ENCODE measurements at places on chromosomes 13 and 19.

DNA sequence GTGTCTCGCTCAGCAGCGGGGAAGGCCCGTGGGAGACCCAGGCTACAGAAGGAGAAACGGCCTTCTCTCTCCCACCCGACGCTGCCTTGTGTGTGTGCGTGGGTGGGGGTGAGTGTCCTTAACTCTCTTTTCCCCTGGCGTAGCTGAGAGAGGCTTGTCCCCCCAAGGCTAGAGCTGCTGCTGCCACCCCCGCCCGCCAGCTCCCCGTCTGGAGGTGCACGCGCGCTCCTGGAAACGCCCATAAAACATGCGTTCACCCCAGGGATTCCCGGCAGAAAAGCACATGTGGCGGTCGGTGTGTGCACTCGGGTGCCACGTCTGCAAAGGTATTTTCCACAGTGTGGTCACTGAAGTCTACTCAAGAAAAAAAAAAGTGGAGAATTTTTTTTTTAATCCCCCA lies 36.1 kb downstream of the GADD45B start:
- DNase-seq: no peak

GRCh38 chr13:62209529-62209928 lies 793.9 kb upstream of the PCDH20 start:
- no peak for DNase-seq

DNA sequence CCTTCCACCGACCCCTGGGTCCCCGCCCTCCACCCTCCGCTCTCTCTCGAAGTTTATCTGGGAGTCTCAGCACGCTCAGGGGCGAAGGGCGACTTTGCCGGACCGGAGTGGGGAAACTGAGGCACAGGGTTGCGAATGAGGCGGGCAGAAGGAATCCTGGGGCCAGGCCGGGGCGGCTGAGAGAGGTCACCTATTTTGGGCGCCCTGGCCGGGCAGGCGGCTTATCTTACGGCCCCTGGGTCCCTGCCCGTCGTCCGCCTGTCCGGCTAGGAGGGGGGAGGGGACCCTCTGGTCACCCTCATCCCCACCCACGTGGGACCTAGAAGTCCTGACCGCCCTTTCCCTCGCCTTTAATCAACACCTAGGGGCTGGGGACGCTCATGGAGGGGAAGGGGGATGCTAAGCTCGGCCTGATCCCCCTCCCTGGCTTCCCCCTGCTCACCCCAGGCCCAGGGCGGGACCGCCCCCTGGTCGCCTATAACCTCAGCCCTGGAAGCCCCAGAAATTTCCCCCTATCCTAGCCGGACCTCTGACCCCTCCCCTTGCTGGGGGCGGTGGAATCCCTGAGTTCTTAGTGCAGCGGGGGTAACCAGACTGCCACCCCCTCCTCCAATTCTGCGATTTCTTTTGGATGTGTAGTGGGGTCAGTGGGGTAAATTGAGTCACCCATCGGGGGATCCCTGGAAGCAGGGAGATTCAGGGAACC lies 556 bp downstream of the TRIP10 start:
- peak; percentile 90 for DNase-seq

DNA sequence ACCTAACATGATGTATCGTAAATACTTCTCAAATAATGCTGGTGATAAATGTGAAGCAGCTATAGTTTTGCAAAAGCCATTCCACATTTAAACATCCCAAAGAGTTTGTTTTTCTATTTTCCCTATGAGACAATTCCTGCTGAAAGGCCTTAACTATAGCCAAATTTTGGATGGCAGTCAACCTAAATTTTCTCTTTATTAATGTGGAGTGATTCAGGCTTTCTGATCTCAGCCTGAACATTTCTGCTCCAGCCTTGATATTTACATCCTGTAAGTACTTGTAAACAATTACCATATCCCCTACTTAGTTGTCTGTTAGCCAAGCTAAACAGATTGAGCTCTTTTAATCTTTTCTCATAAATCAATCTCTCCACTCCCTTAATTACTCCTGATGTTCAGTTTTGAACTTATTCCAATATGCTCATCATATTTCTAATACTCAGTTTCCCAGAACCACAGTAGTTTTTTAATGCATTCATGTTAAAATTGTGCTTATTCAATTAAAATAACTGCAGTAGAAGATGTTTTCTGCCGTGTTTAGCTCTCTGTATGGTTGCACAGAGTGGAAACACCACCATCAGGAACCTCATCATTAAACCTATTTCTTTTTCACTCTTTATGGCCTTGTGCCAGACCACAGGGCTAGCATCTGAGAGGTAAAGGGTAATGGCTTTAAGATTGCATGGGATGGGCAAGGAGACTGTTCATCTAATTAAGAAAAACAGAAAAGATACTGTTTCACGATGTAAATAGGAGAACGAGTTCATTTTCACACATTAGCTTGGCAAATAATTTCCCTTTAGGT lies 1235.2 kb upstream of the SLC10A2 start:
- DNase-seq: no peak

DNA sequence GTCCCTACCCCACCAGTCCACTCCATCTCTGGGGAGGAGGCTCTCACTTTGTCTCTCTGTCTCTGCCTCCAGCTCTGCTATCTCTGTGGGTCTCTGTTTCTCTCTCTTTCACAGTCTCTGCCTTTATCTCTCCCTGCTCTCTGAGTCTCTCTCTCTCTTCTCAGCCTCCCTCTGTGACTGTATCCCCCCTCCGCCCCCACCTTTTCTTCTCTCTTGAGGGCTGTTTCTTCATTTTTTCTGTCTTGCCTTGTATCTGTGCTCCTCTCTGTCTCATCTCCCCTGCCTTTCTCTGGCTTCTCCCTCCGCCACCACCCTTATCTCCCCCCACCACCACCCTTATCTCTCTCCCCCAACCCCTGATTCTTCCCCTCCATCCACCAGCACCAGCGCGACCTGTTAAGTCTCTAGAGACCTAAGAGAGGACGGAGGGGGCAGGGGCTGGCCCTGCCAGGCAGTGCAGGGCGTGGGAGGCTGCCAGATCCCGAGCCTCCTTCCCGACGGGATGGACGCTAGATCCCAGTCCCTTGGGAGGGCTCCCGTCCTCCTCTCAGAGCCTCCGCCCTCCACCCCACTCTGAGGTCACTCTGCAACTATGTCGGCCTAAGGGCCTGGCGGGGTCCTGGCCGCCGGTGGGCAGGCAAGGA lies 1.0 kb downstream of the AXL start:
- DNase-seq: peak; percentile 95

- DNase-seq: no peak
These were observed 1115.5 kb upstream of the SLC10A2 start for GRCh38 chr13:104181526-104182231.

- peak; percentile 62 for DNase-seq
These were observed 16.4 kb upstream of the ZNF492 start for GRCh38 chr19:22617614-22618320.

DNA sequence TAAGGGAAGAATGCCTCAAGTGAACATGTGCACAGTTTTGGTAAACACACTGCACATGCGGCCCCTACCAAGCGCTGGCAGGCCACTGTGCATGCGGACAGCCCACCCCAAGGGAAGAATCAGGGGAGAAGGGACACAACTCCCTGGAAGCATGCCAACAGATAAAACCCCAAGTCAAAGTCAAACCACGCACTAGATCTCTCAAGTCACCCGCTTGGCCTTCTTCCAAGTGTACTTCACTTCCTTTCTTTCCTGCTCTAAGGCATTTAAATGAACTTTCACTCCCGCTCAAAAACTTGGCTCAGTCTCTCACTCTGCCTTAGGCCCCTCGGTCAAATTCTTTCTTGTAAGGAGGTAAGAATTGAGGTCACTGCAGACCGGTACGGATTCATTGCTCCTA lies 4.6 kb upstream of the RFXAP start:
- DNase-seq: no peak

- DNase-seq: no peak
These were observed 278.4 kb upstream of the DACH1 start for GRCh38 chr13:72145383-72145782.

DNA sequence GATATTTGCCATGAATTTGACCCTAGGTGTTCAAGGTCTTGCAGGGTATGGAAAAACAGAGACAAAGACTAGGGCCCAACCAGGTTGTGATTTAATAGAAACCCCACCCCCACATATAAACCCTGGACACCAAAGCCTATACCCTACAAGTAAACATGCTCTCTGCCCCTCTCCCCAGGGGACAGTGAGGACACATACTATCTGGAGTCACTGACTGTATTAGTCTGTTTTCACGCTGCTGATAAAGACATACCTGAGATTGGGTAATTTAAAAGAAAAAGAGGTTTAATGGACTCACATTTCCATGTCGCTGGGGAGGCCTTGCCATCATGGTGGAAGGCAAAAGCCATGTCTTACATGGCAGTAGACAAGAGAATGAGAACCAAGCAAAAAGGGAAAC lies 88.3 kb downstream of the RAP2A start:
- no peak for DNase-seq

DNA sequence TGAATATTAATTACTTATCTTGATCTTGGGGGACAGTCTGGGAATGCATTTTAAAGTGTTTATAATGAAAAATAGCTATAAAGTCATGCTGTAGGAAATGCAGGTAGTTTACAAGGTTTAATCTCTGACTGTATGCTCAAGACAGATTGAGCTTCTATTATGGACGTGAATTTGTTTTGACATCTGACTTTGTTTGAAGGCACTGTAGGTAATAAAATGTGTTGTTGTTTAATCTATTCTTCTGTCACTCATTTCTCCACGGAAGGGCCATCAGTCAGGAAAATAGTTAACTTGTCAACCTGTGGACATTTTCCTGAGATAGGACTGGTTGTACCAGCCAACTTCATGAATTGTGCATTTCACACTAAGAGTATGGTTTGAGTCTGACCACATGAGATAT lies 893.1 kb upstream of the SLITRK6 start:
- no peak for DNase-seq

DNA sequence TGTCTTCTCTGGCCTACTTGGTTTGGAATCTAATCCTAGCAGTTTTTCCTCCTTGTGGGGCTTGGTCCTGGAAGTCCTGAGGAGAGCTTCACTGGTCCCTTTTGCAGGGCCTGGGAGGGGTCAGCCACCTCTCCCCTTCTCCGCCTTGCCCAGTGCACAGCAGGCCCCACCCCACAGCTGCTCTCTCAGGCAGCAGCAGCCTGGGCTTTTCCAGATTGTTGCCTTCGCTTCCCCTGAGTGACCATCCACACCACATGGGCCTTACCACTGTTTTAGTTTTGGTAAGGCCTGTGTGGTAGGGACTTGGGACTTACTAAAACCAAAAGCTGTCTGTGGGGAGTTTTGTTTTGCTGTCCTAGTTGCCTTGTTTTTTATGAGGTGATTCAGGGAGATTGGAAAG lies 11.5 kb downstream of the MPHOSPH8 start:
- no peak for DNase-seq

GRCh38 chr19:5055457-5055776 lies 86.5 kb downstream of the KDM4B start:
- no peak for DNase-seq

DNA sequence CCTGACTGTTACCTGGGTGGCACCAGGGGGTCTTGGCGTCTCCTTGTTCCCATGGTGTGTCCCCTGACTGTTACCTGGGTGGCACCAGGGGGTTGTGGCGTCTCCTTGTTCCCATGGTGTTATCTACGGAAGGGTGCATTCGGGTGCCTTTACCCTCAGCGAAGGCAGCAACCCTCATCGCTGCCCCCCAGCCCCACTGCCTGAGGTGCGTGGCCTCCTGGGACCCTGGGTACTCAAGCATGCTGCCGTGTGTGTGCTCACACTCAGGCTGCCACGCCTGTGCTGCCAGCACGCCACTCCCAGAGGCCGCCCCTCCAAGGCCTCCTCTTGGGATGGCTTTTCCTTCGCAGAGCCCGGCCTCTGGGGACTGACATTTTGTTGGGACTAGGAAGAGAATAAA lies 25.1 kb downstream of the TFDP1 start:
- no peak for DNase-seq

DNA sequence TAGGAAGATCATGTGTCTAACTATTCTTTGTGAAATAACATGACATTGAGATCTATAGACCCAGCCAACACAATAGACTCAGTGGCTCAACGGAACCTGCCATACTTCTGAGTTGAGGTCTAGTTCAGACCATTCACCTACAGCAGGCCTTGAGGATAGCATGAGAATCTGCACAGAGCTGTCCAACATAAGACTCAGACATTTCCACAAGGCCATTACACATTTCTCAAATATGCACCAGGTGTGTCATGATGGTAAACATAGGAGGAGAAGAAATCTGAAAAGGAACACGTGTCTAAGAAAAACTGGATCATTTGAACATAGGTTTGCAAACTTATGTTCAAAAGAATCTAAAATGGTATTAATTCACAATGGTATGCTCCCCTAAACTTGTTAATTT lies 421.4 kb downstream of the SLITRK6 start:
- no peak for DNase-seq

DNA sequence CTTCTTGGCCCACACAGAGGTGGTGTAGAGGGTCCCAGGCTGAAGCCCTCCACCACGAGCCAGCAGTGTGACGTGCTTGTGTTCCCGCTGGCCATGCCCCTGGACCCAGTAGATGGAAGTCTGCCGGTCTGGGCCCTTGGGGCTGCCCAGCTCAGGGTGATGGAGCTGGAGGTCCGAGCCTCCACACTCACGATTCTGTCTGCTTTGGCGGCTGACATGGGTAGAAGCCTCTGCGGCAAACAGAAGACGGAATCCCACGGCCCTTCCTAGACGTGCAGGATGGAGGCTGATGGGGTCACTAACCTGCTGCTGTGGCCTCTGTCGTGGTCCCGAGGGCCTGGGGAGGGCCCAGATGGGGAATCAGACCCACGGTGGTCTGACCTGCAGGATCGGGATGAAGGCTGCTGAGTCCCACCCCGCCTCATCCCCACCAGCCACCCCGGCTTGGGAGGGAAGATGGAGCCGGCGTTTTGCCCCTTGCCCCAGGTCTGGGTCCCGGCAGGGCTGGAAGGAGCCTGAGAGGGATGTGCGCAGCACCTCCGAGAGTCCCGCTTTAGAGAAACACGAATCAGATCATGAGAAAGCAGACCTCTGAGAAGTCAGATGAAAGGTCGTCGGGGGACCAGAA lies 4.4 kb downstream of the TMEM86B start:
- peak; percentile 69 for DNase-seq

DNA sequence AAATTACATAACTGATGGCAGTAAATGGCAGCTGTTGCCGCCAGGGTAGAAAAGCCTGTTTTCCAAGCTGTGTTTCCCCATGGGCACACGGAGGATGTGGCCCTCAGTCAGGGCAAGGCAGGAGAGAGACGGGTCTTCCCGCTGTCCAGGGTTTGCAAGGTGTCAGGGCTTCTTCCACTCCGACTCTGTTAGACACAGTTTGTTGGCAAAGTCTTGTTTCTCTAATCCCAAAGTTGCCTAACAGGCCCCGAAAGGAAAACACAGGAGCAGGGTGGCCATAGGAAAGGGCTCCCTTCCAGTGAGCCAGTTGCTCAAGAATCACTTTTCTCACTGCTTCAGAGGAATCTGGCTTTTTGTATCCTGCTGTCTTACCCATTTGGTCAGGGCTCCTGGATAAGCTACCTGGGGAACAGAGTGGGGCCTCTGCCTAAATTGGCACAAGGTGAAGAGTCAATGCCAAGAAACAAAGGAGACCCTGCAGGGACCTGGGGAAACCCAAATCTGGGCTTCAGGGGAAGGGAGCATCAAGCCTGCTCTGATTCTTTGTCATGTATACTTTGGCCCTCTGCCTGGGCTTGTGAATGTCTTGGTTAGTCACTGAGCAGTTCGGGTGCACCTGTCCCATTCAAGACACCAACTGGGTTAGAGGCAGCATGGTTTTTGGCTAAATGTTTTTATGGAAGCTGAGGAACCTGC lies 29.0 kb upstream of the CXCL17 start:
- DNase-seq: no peak
